ENCODE measurements at places on chromosomes 1 and 21.

GRCh38 chr1:101331794-101332193 is 95.0 kb downstream of the S1PR1 start:
- DNase-seq = no peak

- DNase-seq = no peak
Measured at GRCh38 chr21:38663282-38663681, 142.4 kb upstream of the ETS2 start.

DNA sequence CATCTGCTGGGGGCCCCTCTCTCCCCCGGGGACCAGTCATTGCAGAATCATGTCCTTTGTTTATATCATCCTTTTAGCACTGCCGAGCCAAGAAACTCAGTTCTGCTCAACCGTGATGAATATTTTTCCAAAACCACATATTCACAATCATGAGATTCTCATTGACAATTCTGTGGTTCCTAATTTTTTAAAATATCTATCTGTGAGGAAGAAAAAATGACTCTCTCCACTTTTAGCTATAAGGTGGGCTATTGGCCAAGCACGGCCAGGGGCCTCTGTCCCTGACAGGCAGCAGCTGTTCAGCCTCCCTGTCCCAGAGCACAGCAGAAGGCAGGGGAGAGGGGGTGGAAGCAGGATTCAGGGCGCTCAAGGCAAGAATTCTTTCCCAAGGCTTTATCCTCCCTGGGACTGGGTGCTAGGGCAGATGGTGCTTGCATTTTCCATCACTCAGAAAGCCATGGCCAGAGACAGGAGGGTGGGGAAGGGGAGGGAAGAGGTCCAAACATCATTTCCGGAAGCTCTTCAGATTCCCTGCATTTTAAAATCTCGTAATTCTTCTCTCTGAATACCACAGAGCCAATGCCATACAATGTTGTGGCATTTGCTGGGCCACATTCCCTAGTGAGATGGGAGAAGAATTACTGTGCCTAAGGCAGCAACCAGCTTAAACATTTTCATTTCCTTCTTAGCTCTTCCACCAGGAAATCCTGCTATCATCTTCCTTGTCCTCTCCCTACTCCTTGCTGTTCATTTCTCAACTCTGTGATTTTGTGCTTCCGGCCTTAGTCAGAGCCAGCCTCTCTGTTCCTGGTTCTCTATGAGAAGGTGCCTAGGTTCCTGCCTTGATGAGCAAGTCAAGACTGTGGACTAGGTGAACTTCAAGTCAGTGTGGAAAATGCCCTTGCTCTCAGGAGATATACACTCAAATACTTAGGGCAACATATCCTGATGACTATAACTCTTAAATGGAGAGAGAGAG is 60.3 kb downstream of the KCNJ6 start:
- DNase-seq = no peak

DNA sequence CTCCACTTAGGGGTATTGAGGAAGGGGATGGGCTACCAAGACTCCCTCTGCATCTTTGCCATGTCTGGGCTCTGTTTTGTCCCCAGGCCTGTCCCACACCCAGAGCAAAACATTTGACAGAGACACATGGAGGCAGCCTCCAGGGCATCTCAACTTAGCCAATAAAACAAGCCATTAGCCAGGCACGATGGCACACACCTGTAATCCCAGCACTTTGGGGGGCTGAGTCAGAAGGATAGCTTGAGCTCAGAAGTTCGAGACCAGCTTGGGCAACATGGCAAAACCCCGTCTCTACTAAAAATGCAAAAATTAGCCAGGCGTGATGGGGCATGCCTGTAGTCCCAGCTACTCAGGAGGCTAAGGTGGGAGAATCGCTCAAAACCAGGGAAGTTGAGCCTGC is 120.3 kb upstream of the IPO9 start:
- DNase-seq = no peak

DNA sequence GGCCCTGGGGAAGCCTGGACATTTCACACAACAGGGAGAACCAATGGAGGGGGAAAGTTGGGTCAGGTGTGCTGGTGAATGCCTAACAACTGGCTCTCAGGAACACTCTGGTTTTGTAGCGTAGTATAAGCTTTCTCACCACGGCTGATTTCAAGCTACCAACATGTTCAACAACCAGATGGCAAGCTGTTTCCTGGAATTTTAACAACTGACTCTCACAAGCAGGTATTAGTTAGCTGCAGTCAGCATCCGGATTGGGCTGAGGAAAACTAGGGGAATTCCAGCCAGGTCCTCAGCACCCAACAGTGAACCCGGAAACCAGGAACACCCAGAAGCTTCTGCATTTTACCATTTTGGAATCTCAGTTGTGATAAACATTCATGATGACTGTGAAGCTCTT is 162.3 kb upstream of the CAMK1G start:
- no peak for DNase-seq

- DNase-seq = no peak
Measured at GRCh38 chr1:248714248-248714647, 11.7 kb upstream of the OR14I1 start.

Data from GM13977 (cell line).